ENCODE measurements at places on chromosomes 2 and 18.

GRCh38 chr2:188146888-188147287 is 144.8 kb upstream of the GULP1 start:
- DNase-seq = no peak

GRCh38 chr2:148282201-148282600 is 261.3 kb downstream of the MBD5 start:
- no peak for DNase-seq

DNA sequence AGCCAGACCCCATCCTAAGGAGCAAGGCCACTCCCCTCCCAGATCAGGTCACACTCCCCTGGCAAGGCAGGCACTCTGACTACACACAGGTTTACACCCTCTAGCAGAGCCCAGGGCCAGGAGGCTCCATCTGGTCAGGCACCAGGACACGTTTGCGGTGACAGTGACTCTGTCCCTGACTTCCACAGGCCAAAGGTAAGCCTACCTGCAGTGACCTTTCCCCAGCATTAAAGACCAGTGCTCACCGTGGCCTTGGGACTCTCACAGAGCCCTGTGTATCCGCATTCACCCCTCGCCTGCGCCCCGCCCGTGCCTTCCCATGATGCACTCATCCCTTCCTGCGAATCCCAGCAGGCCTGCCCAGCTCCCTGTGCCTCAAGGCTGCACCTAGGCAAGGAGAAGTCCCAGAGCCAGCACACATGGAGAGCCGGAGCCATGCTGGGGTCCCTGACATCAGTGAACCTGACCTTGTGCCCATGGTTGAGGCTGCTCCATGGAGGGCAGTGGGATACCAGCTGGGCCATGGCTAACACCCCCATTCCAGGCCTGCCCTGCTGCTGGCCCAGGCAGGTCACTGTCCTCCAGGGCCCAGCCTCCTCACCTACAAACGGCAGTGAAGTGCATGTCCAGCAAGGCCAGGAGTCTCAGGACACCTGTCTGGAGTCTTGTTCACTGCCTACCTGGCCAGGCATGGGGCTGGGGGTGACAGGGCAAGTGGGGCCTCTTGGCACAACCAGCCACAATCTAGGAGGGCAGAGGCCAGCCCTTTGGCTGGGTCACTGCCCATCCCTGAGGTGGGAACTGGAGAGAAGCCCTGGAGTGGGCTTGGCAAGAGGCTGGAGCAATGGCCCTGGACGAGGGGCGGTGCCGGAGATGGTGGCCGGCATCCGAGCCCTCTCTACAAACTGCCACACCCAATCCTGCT is 3.0 kb downstream of the NEURL3 start:
- no peak for DNase-seq

GRCh38 chr2:60998628-60999545 is 18.6 kb upstream of the PEX13 start:
- DNase-seq = no peak

DNA sequence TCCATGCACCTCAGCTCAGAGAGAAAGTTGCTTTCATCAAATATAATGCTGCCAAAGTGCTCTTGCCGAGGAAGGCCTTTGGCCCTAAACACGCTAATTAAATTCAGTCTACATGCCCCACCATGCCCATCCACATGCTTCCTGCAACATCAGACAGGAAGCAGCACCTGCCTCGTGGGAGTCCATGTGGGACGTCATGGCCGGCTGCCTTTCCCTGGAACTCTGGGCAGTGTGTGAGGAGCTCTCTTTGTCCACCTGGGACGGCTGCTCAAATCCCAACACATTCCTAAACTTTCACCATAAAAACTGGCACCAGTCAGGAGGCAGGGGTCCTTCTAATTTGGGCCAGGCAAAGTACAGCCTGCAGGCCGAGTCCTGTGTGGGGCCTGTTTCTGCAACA is 23.1 kb downstream of the FAM178B start:
- DNase-seq = no peak

DNA sequence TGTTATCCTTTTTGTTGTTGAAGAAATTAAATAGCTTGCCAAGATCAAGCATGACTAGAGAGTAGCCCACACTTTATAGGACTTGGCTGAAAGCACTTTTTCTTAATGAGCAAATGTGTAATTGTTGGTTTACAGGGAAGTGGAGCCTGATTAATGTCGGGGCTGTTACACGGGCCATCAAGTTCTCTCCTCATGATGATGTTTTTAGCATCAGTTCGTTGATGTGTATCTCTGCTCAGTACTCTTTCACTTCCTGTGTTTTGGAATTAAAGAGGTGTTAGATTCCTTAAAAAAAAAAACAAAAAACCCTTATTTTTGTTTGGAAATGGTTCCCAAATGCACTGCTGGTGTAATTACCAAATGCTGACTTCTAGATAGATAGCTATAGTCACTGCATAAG is 114.2 kb downstream of the PTPRM start:
- no peak for DNase-seq

GRCh38 chr2:105521176-105521575 is 122.3 kb upstream of the FHL2 start:
- DNase-seq = no peak

- DNase-seq = no peak
These were observed 686.3 kb upstream of the HS6ST1 start for GRCh38 chr2:129004940-129005490.

All from left hindlimb (tissue), 1 donor.